ENCODE measurements at places on chromosomes 16 and 17.

DNA sequence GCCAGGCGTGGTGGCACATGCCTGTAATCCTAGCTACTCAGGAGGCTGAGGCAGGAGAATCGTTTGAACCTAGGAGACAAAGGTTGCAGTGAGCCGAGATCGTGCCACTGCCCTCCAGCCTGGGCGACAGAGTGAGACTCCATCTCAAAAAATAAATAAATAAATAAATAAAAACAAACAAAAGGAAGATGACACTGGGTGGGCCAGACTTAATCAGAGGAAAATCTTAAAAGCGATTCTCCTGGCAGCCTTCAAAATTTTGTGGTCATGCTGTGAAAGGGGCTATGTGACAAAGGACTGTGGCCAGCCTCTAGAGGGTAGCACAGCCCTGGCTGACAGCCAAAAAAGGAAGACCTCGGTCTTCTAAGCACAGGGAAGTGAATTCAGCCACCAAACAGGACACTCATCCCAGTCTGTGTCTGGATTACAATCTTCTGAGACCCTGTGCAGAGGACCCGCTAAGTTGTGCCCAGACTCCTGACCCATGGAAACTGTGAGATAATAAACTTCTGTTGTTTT, 391.1 kb downstream of the CNTNAP4 start:
- no peak for DNase-seq

GRCh38 chr16:49599281-49599680, 225.7 kb downstream of the C16orf78 start:
- DNase-seq: no peak

- DNase-seq: no peak
Observed at GRCh38 chr17:13047011-13047606, 29.3 kb upstream of the ELAC2 start.

DNA sequence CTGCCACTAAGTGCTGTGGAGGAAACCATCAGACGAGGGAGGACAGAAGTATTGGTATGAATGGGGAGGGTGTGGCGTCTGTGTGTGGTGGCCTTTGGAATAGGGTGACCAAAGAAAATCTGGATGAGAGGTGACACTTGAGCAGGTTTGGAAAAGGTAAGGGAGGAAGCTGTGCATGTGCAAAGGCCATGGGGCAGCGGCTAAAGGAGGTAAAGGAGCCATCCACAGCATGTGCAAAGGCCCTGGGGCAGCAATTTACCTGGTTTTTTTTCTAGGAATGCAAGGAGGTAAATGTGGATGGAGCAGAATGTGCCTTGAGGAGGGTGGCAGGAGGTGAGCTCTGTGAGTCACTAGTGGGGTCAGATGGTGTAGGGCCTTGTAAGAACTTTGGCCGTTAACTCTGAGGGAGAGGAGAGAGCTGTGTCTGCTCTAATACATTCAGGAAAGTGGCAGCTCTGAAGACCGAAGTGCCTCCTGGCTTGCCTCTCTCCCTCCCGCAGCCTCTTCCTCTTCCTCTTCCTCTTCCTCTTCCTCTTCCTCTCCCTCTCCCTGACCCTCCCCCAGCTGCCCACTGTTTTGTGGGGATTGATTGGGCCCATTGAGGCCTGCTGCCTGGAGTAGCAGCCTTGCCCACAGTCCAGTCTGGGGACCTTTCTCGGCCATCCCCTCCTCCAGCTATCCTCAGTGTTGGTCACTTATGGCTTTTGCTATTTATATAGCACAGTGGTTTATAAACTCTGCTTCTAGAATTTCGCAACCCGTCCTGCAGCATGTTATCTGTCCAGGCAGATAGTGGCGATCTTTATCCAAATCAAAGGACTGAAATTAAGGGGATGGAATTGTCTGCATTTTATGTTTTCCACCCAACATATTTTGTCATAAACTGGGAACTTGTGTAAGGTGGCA, 38.7 kb downstream of the CMIP start:
- DNase-seq: no peak
